ENCODE measurements at places on chromosomes 6 and 20. TPM values are rescaled to one million over a fixed set of nuclear protein-coding genes. Genes with fewer than 3 reads are reported as not detected.

GRCh38 chr6:120116343-120116742 is 766.8 kb upstream of the MAN1A1 start:
- DNase-seq: no peak

DNA sequence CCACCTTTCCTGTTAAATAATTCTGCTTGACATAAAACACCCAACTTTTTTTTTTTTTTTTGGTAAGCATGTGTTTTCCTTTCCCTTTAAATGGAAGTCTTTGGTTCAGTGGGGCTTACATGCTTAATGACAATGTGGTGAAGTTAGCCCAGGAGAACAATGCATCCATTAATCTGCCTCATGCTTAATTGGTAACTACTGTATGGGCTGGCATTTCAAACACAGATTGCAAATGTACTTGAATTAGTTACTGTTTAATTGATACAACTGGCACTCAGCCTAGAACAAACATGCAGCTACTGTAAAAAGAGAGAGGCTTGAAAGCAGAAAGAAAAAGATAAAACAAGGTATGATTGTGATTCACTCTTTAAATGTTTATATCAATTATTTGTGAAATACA is 483.6 kb upstream of the NOX3 start:
- DNase-seq: peak; percentile 42

GRCh38 chr6:30260036-30260504 is 46.9 kb upstream of the TRIM26 start:
- no peak for DNase-seq

DNA sequence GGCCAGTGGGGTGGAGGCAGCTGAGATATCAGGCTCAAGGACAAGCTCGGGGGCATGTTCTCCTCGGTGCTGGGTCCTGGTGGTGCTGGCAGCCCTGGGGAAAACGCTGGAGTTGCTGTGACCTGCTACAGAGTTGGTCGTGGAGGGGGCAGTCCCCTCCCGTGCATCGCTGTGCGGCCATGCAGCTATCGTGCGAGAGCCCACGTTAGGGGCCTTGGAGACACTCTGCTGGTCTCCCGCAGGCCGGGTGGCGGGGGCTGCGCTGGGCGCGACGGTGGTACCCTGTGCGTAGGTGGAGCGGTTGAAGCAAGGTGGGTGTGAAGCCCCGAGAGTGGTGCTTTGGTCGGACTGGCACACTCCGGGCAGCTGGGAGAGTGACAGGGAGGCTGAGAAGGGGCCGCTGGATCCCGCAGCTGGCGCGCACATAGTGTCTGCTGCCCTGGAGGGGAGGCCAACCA is 12.0 kb downstream of the LRRN4 start:
- DNase-seq: no peak

DNA sequence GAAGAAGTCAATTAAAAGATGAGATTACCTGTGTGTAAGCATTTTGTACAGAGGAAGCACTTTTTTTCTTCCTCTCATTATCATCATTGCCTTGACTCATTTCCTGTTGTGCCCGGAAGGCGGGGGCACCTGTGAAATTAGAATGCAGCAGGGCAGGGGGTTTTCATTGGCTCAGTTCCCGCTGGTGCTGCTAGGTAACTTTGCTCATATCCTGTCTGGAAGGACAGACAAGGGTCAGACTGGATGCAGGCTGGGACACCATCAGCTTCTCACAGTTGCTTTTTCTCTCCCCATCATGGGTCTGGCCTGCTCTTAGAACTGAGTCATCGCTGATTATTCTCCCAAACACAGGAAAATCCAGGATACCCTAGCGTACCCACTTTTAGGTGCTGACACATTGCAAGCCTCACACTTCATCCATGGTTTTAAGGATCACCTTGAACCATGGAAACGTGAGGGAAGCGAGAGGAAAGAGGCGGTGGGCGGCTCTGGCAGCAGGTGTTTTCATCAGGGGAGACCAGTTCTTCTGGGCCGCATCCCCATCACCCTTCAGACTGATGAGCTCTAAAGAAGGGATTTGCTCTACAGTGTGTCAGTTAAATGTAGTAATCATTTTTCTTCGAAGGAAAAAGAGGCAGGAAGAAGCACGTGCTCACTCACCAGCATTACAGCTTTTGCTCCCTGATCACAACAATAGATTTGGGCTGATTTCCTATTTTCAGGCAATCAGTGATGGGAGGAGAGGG is 195.7 kb upstream of the SASH1 start:
- DNase-seq: peak; percentile 55

- no peak for DNase-seq
Measured at GRCh38 chr6:39347206-39347605, 24.7 kb upstream of the KCNK16 start.

GRCh38 chr6:156068881-156069280 is 613.2 kb upstream of the NOX3 start:
- no peak for DNase-seq

- no peak for DNase-seq
Measured at GRCh38 chr6:113375950-113376846, 480.9 kb upstream of the MARCKS start.

DNA sequence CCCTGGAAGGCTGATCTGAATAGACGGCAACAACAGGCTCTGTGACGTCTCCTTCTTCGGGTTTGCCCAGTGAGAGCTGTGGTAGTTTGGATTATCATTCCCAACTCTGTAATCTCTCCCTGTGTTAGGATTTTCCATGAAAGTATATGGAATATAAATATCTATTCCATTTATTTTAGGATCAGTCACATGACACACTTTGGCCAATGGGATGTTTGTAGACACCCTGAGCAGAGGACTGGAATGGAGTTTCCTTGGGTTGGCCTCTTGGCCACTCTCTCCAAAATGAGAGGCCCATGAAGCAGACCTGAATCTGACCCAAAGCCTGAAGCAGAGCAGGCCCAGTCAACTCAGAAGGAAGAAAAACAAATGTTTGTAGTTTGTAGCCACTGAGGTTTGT is 37.2 kb upstream of the UBR2 start:
- no peak for DNase-seq

DNA sequence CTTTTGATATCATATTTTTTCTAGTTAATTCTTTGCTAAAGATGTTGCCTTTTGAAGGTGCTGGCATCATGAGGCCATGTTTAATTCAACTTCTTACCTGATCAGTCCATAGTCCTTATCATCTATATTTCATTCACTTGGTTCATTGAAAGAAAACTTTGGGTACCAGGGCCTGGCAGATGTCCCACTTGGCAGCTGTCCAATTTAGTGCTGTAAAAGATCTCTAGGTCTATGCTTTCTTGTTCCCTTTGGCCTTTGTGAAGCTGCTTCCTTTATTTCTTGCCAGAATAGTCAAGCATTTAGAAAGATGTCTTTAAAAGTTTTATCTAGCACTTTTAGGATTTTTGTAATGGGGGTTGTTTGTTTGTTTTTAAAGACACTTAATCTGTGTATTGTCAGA is 61.7 kb upstream of the EYA4 start:
- no peak for DNase-seq

DNA sequence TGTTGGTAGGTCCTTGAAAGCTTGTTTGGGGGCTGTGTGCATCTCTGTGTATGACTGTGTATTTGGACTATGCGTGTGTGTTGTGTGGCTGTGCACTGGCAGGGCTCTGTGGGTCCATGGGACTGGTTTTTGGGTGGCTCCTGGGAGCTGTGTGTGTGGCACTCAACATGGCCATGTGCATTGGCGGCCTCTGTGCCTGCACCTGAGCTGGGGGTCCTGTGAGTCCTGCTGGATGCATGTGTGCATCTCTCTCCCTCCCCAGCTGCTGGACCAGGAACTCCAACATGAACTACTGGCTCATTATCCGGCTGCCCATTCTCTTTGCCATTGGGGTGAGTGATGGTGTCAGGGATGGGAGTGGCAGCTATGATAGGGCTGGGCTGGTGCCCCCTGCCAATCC is 30.1 kb downstream of the GLP1R start:
- no peak for DNase-seq

ANKRD66 gene
- not detected for total RNA-seq

ADAM33 gene
- not detected for total RNA-seq

EIF2S2 gene
- 241 TPM for total RNA-seq

ARG1 gene
- not detected for total RNA-seq

CALHM5 gene
- total RNA-seq: 3.0 TPM

FAM210B gene
- total RNA-seq: 12.8 TPM

All from Caki2 (cell line).